ENCODE measurements at places on chromosomes 7 and 10.

DNA sequence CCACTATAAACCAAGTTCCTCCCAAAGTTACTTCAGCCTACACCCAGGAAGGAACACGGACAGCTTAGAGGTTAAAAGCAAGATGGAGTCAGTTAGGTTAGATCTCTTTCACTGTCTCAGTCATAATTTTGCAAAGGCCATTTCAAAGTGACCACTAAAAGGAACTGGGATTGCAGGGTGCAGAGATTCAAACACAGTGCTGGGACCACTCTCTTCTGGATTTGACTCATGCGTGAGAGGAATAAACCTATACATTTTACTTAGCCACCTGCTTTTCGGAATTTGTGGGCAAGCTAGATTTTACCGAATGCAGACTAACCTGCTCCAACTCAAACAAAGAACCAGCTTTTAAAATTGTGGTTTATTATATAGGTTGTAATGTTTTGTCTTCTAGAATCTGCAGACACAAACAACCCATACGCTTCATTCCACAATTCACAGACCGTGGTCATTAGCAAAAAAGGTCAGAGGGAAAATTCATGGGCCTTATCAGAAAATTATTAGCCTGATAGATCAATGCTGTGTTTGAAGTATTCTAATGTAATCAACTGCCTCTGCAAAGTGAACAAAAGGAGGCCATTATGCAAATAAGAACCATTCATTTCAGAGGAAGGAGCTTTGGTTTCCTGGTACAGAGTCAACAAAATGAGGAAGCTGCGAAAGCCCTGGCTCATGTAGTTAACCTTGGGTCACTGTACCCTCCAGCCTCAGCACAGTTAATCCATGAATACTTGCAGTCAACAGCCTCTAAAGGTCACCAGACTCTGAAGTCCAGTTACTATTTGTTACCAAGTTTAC is 342.7 kb upstream of the KLF6 start:
- DNase-seq, result no peak

DNA sequence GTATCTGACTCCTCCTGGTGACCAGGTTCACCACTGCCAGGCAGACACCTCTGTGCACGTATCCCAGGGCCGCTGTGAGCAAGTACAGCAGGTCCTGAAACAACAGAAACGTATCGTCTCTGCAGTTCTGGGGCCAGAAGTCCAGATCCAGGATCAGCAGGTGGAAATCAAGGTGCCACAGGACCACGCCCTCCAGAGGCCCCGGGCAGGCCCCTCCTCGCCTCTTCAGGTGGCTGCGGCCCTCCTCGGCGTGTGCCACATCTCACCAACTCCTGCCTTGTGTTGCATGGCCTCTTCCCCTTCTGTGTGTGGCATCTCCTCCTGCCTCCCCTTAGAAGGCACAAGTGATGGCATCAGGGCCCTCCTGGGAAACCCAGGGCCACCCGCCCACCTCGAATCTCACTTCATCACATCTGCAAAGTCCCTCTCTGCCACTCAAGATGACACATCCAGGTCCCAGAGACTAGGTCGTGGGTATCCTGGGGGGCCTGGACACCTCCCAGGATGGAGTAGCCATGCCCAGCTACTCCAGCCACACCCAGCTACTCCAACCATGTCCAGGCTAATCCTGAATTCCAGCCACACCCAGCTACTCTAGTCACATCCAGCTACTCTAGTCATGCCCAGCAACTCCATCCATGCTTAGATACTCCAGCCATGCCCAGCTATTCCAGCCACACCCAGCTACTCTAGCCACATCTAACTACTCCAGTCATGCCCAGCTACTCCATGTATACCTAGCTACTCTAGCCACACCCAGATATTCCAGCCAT is 52.6 kb upstream of the DNAAF5 start:
- no peak for DNase-seq

GRCh38 chr10:97003151-97003803 is 171.2 kb downstream of the LCOR start:
- no peak for DNase-seq

DNA sequence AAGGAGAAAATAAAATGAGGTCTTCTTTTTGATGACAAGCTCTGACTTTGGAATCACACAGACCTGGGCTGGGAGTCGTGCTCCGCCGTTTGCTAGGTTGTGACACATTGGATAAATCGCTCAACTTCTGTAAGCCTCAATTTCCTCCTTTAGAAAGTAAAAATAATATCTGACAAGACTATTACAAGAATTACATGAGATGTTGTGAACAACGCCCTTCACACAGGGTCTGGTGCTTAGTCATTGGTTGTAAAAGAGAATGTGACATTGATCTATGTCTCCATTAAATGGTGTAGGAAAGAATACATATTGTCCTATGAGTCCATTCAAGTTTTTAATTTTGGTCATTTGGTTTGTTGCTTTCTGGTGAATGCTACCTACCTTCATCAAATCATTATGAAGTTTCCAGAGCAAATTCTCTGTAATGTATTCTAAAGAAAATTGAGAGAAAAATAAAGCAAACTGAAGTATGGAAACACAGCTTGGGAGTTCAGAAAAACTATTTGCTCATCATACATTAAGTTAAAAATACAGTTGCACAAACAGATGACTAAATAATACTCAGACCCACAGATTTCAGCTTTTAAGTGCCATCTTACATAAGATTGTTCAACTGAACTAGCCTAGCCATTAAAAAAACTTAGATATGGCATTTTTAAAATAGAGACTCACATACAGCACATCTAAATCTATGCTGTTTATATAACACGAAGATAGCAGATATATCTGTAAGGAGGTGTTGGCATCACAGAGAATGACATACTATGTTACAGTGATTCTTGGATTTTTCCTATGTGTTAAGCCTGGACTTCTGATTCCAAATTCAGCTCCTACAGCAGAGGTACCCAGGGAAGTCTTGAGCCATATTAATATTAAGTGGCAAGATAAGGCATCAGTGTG is 12.3 kb upstream of the ADRB1 start:
- DNase-seq, result no peak

DNA sequence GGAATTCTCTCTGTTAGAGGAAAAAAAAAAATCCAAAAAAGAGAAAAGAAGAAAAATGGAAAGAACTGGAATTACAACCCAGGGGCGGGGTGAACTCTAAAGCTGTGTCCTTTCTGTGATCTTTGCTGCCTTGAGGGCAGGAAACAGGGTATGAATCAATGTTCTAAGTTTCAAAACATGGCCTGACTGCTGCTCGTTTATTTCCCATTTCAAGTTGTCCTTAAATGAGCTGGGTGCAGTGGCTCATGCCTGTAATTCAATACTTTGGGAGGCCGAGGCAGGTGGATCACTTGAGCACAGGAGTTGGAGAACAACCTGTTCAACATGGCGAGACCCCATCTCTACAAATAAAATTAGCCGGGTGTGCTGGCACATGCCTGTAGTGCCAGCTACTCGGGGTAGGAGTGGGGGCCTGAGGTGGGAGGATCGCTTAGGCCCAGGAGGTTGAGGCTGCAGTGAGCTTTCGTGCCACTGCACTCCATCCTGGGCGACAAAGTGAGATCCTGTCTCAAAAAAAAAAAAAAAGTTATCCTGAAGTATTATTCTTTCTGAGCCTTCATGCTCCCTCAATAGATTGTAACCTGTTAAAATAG is 24.7 kb upstream of the TFAM start:
- no peak for DNase-seq

DNA sequence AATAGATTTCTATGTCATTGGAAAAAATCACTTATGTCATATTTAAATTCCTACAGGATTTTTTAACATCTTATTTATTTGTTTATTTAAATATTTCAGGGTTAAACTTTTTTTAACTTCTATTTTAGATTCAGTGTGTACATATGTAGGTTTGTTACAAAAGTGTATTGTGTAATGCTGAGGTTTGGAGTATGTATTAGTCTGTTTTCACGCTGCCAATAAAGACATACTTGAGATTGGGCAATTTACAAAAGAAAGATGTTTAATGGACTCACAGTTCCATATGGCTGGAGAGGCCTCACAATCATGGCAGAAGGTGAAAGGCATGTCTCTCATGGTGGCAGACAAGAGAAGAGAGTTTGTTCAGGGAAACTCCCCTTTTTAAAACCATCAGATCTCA is 65.4 kb downstream of the MGAM2 start:
- DNase-seq, result no peak

DNA sequence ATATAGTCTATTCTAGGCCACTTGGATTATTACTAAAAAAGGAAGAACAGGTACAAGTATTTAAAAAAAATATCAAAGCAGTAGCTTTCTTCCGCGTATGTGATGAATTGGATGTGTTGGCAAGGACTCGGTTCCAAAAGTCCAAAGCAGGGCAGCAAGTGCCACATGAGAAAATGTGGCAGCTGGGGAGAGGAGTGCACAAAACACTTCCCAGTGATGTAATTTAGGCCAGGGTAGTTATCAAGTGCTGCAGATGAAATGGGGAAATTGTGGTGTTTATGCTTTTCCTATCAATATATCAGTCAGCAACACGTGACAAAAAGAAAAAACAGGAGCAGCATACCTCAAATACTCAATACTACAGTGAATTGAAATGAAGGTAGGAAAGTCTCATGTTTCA is 7.0 kb downstream of the RHOBTB1 start:
- no peak for DNase-seq

DNA sequence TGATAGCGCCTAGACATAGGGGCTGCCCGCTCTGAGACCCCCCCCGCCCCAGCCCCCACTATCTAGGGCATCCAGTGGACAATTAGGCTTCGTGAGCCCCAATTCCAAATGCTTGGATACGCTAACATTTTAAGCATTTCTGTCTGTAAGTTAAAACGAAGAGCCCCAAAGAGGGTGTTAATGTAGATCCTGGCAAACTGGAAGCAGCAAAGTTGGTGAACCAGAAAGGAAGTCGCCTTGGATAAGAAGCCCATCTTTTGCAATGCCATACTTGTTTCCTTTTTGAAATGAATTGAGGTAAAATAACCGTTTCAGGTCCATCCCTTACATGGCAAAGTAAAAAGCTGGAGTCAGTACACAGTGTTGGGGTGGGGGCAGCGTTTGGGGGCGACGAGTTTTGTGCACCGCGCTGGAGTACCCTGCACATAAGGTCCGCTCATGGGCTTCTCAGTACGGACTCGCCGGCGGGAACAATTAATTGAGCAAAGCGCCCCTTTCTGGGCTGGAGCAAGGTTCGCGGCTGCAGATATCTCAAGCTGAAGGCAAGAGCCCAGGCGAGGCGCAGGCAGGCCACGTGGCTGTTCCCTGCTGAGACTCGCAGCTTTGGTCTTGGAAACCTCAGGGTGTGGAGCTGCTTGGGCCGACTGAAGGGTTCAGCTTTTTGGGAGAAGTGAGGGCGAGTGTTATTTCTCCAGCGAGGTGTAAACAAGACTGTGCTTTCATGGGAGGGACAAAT is 1.4 kb upstream of the TWIST1 start:
- no peak for DNase-seq

DNA sequence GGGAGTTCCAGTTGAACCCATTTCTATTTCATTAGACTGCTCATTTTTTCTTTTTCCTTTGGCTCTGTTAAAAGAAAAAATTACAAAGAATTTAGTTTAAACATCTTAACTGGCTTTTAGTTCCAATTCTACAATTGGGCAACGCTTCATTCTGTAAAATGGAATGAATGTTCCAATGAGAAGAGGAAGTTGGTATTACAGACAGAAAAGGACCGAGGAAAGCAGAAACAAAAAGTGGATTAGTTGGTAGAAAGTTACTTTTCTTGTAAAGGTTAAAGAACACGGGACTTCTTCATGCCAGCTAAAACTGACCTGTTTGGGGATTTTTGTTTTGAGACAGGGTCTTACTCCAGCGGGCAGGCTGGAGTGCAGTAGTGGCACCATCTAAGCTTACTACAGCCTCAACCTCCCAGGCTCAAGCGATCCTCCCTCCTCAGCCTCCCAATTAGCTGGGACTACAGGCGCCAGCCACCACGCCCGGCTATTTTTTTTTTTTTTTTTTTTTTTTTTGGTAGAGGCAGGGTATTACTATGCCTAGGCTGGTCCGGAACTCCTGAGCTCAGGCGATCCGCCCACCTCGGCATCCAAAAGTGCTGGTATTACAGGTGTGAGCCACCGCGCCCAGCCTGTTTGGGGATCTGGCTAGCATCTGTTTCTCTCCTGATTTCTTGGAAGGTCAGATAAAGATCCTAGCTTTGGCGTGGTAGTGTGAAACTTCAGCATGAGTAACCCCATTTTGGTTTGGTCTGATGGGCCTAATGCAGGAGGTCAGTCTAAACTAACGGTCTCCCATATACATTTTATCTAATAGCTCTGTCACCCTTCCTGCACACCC is 1.3 kb upstream of the VDAC2 start:
- no peak for DNase-seq

DNA sequence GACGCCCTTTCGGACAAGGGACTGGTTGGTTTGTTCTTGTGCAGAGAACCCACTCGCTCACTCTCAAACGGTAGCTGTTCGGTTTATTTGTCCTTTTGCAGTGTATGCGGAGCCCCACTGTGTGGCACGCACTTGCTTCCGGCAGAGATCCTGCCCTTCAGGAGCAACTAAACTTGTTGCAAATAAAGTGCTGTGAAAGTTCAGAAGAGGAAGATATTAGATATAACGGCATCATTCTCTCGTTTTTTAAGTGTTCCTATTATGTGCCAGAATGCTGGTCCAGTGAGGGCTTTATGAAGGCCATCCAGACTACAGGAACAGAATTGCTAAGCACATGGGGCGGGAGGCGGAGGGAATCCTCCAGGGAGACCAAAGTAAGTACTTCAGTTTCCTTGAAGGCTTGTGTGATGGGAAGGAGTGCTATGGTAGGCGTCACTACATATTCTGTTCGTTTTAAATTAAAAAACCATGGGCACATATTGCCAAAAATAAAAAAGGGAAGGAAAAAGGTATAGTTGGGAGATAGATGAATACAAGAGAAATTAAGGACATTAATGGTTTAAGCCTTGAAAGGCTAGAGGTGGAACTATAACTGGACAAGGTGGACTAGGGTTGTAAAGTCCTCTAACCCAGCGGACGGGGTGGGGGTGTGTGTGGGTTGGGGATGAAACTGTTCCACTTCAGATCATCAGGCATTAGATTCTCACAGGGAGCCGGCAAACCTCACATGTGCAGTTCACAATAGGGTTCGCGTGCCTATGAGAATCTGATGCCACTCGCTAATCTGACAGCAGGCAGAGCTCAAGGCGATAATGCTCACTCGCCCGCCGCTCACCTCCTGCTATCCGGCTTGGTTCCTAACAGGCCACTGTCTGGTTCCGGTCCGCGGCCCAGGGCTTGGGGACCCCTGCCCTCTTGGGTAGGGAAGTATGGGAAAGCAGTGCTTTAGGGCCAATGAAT is 704 bp upstream of the ERLIN1 start:
- no peak for DNase-seq

GRCh38 chr10:43377424-43377883 is 6.0 kb downstream of the FXYD4 start:
- no peak for DNase-seq

DNA sequence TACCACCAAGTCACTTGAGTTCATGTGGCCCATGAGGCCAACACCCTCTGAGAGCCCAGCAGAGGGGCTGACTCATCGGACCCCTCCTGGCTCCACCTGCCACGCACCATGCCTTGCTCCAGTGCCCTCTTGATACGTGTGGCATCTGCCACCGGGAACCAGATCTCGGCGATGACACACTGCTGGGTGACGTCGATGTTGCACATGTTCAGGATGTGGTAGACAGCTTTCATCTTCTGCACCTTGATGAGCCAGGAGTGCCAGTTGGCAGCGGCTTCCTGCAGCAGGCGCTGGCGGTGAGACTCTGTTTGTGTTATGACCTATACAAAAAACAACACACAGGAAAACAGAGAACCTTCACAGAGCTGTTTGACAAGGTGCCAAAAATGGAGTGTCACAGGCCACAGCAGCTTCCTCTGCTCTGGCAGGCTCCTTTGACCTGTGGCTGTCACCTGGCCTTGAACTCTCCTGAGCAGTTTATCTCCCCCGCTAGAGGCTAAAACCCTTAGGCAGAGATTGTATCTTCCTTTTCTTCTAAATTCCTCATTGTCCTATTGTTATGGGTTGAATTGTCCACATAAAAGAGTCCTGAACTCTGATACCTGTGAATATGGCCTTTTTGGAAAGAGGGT is 45.2 kb upstream of the TMEM213 start:
- DNase-seq, result no peak

All from left hindlimb (tissue), 1 donor.